ENCODE measurements at places on chromosomes 5 and 9. TPM values are rescaled to one million over a fixed set of nuclear protein-coding genes. Genes with fewer than 3 reads are reported as not detected.

OR13F1 gene
- not detected for total RNA-seq

- no peak overlapping the region for H3K4me3 ChIP-seq
- no peak overlapping the region for H3K27ac ChIP-seq
- no peaks in the 10 kb centered on the region for H3K27me3 ChIP-seq
- no peaks in the 10 kb centered on the region for H3K36me3 ChIP-seq
- H3K4me1 ChIP-seq = no peaks in the 10 kb centered on the region
These were observed 219.5 kb upstream of the IZUMO3 start for GRCh38 chr9:24765025-24765756.

SARDH gene
- total RNA-seq = 4.2 TPM

AIF1L gene
- 71.1 TPM for total RNA-seq

DNA sequence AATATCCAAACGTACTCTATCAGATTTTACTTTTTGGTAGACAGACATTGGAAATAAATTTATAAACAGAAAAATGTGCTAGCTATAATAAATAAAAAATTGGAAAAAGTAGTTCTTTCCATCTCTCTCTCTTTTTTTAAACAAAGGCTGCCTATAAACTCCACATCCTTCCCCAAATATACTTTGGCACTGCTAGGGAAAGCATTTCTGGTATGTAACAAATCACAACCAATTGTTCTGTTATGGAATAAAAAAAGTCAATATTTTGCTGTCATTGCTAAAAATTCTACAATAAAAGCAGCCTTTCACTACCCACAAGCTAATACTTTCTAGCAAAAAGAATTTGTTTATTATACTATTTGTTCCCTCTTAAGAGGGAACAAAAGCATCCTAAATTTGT is 169.2 kb upstream of the TARS1 start:
- no peak for DNase-seq
- no peaks in the 10 kb centered on the region for H3K4me1 ChIP-seq
- H3K36me3 ChIP-seq = no peaks in the 10 kb centered on the region
- H3K27me3 ChIP-seq = peaks cover 3% of the 10 kb centered on the region

GRCh38 chr5:142334538-142334937 is 9.7 kb upstream of the SPRY4 start:
- H3K27me3 ChIP-seq = no peaks in the 10 kb centered on the region
- H3K27ac ChIP-seq = no peak overlapping the region
- no peak for DNase-seq
- H3K36me3 ChIP-seq = no peaks in the 10 kb centered on the region
